ENCODE measurements at places on chromosomes 3 and 15.

GRCh38 chr3:119292666-119293065 lies 1.5 kb upstream of the ARHGAP31 start:
- DNase-seq: no peak

DNA sequence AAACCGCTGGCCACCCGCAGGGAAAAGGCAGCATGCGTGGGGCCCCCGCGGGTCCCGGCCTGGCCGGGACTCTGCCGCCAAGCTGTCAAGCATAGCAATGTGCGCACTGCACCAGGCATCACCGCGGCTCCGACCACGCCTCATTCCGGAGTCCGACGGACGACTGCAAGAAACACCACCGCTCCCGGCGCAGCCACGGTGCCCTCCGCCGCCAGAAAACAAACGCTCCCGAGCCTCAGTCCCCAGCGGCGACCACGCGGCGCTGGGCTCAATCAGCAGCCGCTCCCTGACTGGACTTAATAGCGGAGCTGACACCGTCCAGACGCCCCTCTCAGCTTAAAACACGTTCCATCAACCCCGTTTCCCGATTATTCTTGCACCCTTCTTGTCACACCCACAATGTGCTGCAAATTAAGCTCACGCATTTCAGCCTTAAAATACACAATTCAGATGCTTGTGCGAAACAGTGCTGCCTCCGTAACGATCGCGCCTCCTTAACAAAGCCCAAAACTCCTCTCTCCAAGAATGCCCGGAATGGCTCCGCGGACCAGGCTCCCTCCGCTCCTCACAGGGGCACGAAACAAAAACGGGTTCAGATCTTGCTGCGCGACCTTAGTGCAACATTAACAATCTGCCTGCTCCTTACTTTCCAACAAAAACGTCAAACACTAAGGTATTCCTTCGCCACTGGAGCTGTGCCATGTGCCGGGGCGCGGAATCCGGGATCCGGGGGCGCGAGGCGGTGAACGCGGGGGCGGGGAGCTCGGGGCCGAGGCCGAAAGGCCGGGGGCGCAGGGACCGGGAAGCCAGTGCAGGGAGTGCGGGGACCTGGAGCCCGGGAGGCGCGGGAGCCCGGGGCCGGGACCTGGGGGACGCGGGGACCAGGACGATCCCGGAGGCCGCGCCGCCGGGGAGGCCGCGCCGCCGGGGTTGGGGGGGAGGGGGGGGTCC lies 655 bp downstream of the CYFIP1 start:
- DNase-seq: no peak

DNA sequence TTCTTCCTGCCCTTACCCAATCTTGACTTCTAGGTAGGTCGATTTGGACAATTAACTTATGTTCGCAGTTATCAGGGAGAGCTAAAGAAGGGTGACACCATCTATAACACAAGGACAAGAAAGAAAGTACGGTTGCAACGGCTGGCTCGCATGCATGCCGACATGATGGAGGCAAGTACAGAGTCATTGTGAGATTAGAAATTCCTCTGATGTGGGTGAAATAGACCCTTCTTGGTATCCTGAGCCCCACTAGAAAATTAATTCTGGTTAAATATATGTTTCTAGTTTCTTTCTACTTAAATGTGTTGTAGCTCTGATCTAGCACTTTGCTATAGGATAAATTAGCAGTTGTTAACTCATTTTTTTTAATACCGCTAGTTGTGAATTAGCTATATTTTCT lies 13.6 kb downstream of the LXN start:
- DNase-seq: no peak

- DNase-seq: no peak
These were observed 66.4 kb upstream of the CHD2 start for GRCh38 chr15:92833493-92834271.

GRCh38 chr15:79989183-79989582 lies 18.2 kb upstream of the BCL2A1 start:
- DNase-seq: no peak

- DNase-seq: no peak
These were observed 53.5 kb upstream of the DCBLD2 start for GRCh38 chr3:98954791-98955604.

DNA sequence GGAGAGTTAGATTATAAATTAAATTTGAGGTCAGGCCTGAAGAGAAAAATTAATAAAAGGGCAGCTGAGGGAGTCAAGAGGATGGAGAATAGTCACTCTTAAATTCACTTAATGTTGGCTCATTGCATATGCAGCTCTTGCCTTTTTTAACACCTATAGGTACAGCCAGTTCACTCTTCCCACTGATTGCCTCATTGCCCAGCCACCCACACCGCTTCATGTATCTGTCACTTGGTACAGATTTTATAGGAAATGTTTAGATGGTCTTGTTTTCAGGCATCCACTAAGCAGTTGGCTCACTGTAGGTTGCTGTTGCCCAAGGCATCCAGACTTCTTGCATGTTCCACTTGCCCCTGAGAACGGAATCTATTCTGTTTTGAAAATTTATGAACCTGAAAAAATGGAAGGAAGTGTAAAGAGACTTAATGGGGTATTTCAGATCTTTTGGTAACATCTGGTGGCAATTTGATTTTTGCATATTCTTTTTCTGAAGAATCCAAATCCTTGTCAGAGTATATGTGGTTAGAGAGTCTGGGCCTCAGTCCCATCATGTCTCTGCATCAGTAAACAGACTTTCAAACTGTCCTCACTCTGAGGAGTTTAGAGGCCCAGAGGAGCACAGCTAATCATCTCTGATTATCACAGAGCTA lies 151.9 kb downstream of the RBPMS2 start:
- DNase-seq: no peak

GRCh38 chr3:137738710-137739109 lies 25.4 kb upstream of the SOX14 start:
- DNase-seq: no peak

GRCh38 chr3:87201727-87202126 lies 25.4 kb upstream of the CHMP2B start:
- DNase-seq: no peak

DNA sequence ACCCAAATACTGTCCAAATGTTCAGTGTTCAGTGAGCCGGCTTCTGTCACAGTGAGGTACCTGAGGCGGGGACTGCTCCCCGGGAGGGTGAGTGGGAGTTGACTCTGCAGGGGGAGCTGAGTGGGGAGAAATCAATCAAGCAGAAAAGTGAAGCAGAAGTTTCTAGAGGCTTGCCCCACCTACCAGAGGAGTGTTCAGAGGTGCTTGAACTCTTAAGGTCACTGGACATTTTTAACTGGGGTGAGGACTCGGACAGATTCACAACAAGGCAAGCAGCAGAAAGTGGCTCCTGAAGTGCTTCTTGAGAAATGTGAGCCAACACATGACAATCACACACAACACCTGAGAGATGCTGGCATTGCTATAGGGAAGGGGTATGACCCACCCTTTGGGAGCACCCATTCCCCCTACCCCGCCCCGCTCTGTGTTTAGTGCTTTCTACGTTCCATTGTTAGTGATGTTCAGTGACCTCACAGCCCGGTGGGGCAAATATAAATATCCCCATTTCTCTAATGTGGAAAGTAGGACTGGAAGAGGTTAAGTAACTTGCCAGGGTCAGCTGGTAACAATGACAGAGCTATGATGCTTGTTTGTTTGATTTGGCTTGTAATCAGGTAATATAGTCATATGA lies 48.6 kb upstream of the AKAP13 start:
- DNase-seq: no peak

GRCh38 chr3:84136425-84136824 lies 822.4 kb upstream of the CADM2 start:
- DNase-seq: no peak

DNA sequence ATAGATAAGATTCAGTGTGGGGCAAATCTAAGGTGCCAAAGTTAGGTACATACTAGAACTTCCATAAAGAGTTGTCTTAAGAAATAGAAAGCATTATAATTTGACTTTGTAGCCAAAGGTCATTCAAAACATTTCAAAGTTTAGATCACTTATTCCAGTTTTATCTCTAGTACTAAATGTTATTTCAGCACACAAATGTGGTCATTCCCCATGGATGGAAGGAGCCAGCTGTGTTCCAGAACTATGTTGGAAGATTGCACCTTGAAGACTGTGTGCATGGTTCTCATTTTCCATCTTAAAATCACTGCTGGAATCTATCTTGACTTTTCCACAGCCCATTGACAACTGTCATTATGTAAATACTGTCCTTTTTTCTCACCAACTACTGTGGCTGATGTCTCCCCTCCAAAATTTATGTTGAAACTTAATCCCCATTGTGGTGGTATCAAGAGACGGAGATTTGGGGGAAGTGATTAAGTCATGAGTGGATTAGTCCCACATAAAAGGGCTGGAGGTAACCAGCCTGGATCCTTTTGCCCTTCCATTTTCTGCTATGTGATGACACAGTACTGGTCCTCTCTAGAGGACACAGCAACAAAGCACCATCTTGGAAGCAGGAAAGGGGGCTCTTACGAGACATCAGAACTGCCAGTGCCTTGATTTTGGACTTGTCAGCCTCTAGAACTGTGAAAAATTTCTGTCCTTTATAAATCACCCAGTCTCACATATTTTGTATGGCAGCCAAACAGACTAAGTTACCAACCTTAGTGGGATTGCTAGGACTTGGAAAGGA lies 24.0 kb downstream of the TGFBR2 start:
- no peak for DNase-seq

- DNase-seq: no peak
These were observed 71.3 kb downstream of the CPN2 start for GRCh38 chr3:194279701-194280360.

DNA sequence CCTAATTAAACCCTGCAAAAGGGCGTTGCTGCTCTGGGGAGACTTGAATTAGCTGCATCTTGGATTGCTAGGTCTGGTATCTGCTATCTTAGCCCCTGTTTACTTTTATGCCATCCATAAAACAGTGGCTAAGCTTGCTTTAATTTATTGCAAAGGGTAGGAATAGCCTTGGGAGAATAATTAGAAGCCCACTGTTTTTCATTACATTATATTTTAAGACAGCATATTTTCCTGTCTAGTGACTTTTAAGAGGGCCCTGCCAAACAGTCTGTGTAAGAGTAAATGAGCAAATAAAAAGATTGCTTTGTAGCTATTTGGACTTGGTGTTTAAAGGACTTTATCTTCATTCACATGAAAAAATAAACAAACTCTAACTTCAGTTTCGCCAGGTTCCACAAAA lies 17.4 kb upstream of the SUSD5 start:
- DNase-seq: no peak

- DNase-seq: peak; percentile 37
These were observed 781 bp upstream of the CYP1A1 start for GRCh38 chr15:74725845-74726773.

DNA sequence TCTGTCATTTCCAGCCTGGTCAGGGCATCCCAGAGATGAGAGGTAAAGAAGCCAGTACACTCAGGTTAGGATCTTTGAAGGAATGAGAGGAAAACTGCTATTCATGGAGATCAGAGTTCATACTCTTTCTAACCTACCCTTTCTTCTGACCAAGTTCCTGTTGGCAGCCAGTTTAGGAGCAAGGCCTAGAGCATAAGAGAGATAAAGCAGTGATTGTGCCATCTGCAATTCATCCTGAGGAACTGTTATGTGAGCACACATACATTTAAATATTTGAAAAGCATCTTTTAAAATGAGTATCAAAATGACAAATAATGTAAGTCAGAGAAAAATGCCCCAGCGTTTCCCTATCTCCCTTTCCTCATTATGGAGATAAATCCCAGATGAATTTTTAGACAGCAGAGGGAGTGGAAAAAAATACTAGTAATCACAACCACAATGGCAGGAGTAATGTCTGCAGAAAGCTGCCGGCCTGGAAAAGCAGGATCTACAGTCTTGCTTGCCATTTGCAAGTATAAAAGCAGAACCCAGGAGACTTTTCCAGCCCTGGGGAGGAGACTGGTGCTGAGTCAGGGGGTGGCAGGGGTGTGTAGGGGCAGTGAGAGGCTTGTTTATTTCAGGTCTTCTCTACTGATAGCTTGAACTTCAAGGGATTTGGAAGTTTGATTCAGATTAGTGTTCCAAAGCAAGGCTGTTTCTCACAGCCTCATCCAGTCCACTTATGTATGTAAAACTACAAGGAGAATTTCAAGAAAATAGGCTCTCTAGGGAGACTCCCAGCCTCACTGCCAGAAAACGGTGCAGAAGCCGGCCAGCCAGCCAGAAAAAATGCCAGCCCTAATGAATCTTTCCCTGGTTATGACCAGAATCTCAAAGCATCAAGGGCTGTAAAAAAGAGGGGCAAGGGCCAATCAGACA lies 1052.4 kb downstream of the TUSC7 start:
- DNase-seq: no peak

GRCh38 chr3:100003609-100004503 lies 110.4 kb downstream of the FILIP1L start:
- DNase-seq: no peak

DNA sequence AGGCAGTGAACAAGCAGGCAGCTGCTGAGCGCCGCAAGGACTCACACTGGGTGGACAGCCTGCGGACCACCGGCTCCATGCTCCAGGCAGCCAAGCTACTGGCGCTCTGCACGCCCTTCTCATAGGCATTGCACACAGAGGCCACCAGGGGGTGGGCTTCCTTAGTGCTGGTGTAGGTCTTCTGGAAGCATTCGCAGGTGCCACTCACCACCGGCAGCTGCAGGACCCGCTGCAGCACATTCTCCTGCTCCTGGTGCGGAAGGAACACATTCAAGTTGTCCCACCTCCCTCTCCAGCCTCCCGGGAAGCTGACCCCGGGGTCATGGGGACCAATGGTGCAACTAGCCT lies 6.0 kb downstream of the PLIN1 start:
- DNase-seq: no peak

- DNase-seq: no peak
These were observed 81.1 kb upstream of the MYZAP start for GRCh38 chr15:57510647-57511046.

- DNase-seq: no peak
These were observed 163.5 kb upstream of the EOMES start for GRCh38 chr3:27885641-27886040.

DNA sequence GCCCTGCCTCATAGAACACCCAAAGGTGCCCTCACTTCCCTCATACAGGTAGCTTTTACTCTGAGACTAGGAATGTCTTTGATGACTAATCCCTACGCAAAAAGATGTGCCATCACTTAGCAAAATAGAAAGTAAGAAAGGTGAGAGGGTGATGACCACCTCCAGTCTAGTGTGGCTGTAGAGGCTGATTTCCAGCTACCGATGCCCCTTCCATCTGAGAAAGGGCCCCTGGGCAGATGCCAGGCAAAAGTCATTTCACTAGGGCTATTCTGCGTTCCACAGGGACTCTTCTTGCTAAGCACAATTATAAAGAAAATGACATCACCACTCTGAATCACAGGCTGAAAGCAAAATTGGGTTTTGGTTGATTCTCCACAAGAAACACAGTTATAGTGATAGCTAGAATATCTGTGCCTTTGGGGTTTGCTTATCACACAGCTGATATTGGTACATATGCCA lies 77.4 kb downstream of the RBPMS2 start:
- DNase-seq: no peak

GRCh38 chr3:148101061-148101460 lies 596.6 kb upstream of the AGTR1 start:
- DNase-seq: no peak

- DNase-seq: no peak
These were observed 28.5 kb upstream of the CMSS1 start for GRCh38 chr3:99789011-99789721.
